ENCODE measurements at places on chromosomes 3 and 15.

DNA sequence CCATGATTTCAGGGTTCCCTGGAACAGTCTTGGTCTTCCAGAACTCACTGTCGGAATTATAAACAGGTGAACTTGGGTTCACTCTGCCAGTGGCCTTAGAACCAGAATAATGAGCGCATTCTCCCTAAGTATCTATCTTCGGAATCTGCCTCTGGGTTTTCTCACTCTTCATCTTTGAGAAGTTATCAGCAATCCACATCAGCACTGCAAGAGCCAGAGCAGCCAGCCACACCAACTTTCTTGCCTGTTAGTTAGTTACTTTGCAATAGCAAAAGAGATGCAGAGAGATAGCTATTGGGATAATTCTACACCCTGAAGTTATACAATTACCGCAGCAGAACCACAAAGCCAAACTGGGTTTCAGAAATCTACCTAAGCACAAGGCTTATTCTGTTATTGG, 25.8 kb downstream of the GLB1 start:
- DNase-seq: no peak

GRCh38 chr15:101642361-101642760, 9.8 kb downstream of the TM2D3 start:
- DNase-seq: no peak

- DNase-seq: no peak
These were observed 190.7 kb downstream of the ZIC4 start for GRCh38 chr3:147215660-147216059.

GRCh38 chr3:13370055-13370454, 50.1 kb downstream of the NUP210 start:
- no peak for DNase-seq

GRCh38 chr15:63888146-63888545, 54.4 kb upstream of the HERC1 start:
- DNase-seq: no peak

GRCh38 chr3:83500422-83500821, 1458.4 kb upstream of the CADM2 start:
- no peak for DNase-seq

GRCh38 chr3:21835264-21835663, 84.3 kb upstream of the ZNF385D start:
- DNase-seq: no peak

- DNase-seq: no peak
These were observed 9.5 kb downstream of the MGA start for GRCh38 chr15:41669701-41670100.

DNA sequence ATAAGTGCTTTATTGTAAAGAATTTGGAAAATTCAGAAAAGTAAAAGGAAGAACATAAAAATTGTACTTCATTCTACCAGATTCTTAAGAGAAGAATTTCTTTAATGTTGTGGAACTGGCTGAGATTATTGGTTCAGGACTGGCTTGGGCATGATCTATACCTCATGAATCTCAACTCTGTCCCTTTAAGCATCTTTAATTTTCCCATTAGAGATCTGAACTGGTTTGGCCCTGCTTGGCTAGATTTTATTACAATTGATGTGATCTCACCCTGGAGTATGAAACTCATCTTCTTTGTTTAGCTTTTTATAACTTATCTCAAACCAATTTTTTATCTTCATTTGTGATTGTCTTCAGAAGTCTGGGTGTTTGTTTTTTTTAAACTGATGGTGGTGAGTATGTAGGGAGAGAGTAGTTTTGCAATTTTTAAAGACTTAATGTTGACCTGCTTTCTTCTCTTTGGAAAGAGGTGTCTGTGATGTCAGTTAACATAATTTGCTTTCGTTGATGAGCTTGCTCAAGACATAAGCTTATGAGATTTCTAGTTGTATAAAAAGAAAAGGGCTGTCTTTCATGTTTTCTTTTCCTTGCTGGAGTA, 61.9 kb downstream of the ZNF609 start:
- no peak for DNase-seq

DNA sequence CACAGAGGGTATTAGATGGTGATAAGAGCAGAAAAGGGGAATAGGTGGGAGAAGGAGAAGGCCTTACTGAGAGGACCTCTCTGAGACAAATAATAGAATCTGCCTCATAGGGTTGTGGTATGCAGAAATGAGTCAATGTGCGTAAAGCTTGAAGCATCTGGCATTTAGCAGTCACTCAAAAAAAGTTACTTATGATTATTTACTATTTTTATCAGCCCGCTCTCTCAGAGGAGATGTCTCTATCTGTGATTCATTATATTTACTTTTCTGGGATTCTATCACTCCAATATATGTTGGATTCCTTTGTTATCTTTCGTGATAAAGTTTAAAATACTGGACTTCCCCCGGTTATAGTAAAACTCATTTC, 4.6 kb upstream of the TM4SF1 start:
- DNase-seq: no peak

GRCh38 chr15:26889298-26889898, 22.5 kb downstream of the GABRA5 start:
- peak; percentile 33 for DNase-seq

DNA sequence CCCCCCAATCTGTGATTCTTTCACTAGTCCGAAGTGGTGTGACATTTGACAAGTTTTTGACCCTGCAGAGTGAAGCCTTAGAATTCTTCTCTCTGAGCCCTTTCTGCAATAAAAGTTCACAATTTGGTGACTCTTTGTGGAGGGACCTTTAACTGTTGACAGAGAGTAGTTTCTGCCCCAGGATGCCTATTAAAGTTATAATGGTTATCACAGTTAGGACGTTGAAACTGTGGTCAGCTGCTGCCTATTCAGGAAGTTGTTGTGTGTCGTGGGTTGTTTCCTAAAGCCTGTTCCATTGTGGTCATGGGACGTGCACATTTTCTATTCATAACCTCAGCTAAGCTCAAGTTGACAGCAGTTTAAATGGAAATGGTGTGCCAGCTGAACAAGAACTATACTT, 274.5 kb downstream of the NEK10 start:
- no peak for DNase-seq

DNA sequence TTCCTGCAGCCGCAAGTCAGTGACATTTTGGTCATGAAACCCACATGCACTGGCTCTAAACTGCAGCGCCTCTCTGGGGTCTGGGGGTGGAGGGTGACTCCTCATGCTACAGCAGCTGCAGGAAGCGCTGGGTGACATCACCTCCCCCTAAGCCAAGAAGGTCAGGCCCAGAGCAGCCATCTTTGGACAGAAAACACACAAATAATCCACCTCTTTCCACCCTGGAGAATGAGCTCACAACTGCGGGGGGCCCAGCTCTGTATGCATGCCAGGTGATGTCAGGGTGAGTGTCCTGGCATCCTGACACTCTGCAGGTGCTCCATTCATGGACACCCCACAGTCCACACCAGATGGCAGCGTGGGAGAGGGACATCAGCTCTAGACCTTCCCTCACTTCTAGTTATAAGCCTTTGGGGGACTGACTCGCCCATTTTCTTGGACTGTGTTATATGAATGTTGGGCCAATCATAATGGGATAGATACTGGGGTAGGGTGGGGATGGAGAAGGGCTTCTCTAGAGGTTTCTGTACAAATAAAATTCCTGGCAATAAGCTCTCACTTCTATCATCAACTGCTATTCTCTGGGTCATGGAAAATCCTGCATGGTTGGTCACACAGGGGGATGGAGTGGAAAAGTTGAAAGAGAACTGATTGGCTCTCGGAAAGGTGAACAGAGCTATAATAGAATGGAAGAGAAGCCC, 70.7 kb upstream of the THBS1 start:
- no peak for DNase-seq

GRCh38 chr3:16316847-16317560, 52.0 kb downstream of the OXNAD1 start:
- DNase-seq: no peak

DNA sequence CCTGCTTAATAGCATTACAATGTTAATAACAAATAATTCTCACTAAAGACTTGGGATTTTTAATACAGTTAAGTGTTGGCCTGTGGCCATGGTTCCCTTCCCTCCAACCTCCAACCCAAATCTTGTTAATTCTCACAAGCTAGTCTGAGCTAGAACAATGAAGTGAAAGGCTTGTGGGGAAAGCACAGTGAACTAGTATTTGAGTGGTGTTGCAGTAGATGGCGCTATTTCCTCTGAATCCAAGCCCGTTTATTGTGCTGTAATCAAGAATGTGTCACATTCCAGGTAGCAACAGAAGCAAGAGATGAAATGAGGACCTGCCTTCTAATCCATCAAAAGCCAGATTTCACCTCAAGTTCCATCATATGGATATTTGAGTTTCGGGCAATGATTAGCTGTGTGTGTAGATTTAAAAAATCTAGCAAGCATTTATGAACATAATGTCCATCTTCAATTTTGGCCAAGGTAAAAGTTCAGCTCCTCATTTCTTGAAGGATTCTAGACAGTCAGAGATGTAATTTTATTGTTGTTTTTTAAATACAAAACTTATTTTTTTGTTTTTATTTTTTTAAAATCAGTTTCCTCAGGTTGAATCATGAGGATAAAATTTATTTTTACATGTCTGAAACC, 160.7 kb downstream of the SQOR start:
- DNase-seq: no peak

- DNase-seq: no peak
These were observed 40.8 kb upstream of the ABHD17C start for GRCh38 chr15:80654299-80654698.

- no peak for DNase-seq
These were observed 39.4 kb downstream of the RAB6B start for GRCh38 chr3:133856316-133856715.

DNA sequence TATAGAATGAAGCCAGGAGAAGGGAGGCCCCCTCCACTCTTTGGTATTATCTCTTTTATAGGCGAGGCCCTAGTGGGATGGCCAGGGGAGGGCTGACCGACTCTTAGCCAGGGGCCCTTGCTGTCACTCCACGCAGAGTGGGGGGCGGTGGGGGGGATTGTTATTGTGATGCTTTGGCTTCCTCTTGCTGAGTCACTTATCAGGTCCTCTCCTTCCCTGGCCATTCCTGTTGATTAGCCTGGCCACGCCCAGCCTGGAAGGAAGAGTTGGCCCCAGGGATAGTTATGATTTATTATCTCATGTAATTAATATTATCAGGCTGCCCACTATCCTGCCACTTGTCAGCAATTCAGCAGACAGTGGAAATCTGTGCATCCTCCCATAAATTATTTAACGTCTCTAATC, 25.5 kb upstream of the SKOR1 start:
- no peak for DNase-seq

- DNase-seq: no peak
These were observed 49.4 kb upstream of the SYNPR start for GRCh38 chr3:63228677-63229076.

DNA sequence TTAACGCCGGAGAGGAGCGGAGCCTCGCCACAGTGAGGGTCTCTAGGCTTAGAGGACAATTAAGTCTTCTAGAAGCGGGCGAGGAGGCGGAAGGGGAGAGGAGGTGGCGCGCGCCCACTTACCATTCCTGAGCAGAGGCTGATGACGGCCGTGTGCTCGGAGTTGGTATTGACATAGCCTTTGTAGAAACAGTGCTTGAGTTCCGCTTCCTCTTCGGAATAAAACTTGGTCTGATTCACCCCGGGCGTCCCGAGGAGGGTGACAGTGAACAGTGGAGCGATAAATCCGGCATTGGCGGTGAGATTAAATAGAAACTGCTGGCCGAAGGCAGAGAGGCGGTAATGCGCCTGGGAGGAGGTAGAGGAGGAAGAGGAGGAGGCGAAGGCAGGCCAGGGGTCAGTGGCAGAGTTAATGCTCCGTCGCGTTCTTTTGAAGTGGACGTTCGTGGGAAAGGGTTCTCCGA, 1.3 kb downstream of the ADAMTS9 start:
- no peak for DNase-seq

- DNase-seq: no peak
These were observed 2.7 kb downstream of the RBM6 start for GRCh38 chr3:49942651-49943050.

- DNase-seq: no peak
These were observed 107.8 kb downstream of the CTNNB1 start for GRCh38 chr3:41307065-41307464.

GRCh38 chr15:85667491-85668424, 127.0 kb downstream of the KLHL25 start:
- peak; percentile 13 for DNase-seq

- DNase-seq: no peak
These were observed 78.6 kb upstream of the PXYLP1 start for GRCh38 chr3:141152801-141153678.

- DNase-seq: no peak
These were observed 59.5 kb upstream of the DCLK3 start for GRCh38 chr3:36823806-36824205.

DNA sequence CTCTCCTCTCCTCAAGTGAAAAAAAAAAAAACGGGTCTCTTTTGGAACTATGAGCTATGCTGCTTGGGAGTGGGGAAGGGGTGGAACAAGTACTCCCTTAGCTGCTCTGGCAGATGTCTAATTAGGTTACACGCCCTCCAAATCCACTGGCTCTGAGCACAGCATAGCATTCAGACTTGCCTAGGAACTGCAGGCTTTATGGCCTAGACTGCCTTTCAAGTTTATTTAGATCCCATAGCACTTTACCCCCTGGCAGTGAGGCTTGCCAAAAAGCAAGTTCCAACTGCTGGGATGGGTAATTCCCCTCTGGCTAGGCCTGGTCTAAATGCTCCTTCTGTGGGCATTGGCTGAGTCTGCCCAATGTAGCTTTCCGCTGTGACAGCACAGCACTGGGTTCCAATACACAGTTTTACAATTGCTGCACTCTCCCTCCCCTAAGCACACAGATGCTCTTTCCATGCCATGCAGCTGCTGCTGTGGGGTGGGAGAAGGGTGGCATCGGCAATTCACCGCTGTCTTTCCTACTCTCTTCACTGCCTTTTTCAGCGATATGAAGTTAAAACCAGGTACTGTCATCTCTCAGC, 152.8 kb downstream of the KCNAB1 start:
- DNase-seq: no peak

GRCh38 chr3:133954717-133955360, 59.2 kb upstream of the RAB6B start:
- no peak for DNase-seq

DNA sequence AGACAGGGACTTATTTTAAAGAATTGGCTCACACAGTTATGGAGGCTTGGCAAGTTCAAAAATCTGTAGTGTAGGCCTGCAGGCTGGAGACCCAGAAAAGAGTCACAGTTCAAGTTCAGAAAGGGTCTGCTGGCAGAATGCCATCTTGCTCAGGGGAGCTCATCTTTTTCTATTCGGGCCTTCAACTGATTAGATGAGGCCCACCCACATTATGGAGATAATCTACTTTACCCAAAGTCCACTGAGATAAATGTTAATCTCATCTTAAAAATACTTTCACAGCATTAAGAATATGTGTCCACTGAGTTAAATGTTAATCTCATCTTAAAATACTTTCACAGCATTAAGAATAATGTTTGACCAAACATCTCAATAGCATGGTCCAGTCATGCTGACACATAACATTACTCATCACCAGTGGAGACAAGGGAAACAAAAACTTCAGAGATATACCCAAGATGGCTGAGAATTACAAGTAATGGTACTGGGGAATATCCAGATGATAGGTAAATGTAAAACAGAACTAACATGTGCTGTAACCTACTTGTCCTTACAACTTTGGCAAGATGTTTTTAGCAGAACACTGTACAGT, 74.3 kb upstream of the STAC start:
- DNase-seq: no peak

DNA sequence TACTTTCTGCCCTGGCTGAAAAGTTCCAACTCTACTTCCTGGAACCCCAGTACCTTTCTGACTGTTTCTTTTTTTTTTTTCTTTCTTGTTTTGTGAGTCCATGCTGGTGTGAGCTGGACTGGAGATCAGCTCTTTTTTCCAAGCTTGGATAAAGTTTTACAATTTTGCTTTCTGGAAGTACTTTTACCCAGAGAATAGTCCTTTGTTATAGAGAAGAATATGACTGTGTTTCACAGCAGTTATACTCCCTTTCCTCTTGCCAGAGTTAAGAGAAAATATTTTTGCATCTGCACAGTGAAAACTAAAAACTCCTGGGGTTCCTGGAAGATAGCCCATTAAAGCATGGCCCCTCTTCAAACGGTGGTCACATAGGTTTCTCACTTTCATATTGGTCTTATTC, 1100.6 kb downstream of the OTOL1 start:
- no peak for DNase-seq
